ENCODE measurements at places on chromosomes 7 and 10.

- no peak for DNase-seq
Observed at GRCh38 chr7:155969192-155969929, 157.1 kb upstream of the SHH start.

DNA sequence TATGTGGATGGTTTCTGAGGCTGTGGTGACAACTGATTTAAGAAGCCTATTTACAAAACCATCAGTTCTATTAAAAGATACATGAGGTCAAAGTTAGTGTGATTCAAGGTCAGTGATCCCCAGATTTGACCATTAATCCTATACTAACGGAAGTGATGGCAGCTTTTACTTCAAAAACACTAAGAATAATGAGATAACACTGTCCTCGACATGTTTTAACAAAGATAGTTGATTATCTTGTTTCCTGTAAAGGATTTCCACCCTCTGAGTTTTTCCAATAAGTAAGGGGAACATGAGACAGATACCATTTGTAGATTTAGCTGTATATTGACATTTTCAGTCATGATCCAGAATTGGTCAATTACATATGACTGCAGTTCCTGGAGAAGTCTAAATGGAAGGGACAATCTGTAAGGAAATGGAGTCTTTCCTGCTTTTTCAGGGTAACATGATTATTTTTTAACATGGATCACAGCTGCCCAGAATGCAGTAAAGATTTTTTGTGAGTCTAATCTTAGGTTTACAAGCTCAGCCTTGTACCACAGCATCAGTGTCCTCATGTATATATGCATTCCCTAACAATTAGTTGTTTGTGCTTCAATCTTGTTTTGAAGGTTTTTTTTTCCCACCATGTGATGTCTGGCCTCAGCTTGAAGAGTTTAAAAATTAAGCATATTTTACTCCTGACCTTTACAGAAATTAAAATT is 188.0 kb downstream of the PPP1R9A start:
- no peak for DNase-seq

DNA sequence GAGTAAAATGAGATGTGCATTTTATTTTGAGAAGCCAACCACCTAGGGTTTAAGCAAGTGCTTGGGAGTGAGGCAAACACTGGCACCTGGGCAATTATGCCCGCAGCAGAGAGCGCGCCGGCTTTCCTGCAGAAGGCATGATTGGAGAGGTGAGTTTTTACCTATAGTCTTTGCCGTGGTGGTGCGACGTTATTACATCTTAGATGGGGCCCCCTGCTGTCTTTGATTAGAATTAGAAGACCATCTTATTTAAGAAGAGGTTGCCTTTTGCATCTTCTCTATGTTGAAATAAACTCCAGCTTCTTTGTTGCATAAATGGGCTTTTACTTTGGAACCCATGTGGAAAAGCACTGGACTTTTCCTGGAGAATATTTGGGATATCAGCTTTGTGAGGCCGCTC is 409.5 kb downstream of the GLRX3 start:
- no peak for DNase-seq

DNA sequence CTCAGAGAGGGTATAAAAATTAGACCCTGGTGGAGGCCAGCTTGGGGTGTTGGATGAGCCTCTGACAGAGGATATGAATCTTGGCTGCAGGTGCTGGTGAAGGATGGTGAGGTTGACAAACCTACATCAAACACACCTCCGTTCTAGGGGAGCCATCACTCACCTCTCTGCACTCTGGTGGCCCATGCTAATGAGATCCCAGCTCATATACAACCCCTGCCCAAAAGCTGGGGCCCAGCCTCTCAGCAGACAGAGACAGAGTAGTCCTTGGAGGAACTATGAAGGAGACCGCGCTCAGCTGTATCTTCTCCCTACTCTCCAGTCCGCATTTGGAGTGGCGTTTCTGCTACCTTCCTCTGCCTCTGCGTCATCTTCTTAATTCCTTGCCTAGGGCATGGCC is 83.1 kb upstream of the SORCS3 start:
- no peak for DNase-seq

GRCh38 chr10:71143170-71143569 is 69.2 kb upstream of the UNC5B start:
- DNase-seq, result no peak

- no peak for DNase-seq
Observed at GRCh38 chr7:146054909-146055308, 61.7 kb upstream of the CNTNAP2 start.

- DNase-seq, result peak; percentile 60
Observed at GRCh38 chr7:55534262-55534915, 37.9 kb downstream of the VOPP1 start.

DNA sequence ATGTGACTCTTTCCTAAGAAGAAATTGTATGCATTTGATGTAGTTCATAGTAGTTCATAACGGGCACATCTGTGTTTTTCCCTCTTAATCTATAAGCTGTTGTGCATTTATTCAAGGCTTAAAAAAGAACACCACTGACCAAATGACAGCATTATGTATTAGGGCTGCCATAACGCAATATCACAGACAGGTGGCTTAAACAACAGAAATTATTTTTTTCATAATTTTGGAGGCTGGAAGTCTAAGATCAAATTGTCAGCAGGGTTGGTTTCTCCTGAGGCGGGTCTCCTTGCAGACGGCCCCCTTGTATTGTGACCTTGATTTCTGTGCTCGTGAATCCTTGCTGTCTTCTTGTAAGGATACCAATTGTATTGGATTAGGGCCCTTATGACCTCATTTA is 627 bp upstream of the SSMEM1 start:
- DNase-seq, result no peak

DNA sequence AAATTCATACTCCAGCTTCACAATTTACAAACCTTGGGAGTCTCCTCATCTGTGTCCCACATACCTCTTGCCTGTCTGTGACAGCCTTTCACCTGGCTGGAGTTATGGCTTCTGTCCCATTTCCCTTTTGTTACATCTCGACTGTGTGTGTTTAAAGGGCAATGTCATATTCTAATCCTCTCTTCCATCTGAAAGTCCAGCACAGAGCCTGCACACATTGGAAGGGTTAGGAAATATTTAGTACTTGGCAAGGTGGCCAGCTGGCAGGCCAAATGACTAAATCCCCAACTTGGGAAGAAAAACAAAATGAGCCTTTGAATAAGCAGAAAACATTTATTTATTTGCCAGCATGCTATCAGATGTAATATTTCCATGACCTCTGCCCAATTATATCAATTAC is 120.1 kb upstream of the STK17A start:
- DNase-seq, result no peak

DNA sequence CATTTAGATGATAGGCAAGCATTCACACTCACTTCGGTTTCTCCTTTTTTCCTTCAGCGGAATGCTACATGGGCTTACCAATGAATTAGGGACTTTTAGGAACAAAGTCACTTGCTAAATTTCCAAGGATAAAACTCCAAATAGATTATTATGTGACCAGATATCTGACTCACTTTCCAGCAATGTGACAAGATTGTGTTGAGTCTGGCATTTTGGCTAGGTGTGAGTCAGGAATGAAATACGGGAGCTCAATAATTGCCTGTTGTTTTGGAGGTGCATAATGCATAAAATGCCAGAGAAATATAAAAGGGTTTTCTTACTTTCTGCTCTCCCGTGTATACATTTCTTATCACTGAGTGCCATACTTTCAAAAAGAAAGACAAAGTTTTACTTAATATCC is 721.1 kb downstream of the KCNMA1 start:
- DNase-seq, result no peak

- no peak for DNase-seq
Observed at GRCh38 chr7:110522761-110523200, 568.1 kb upstream of the LRRN3 start.

- DNase-seq, result no peak
Observed at GRCh38 chr10:29191674-29192073, 97.2 kb upstream of the LYZL1 start.

- DNase-seq, result no peak
Observed at GRCh38 chr7:107345898-107346297, 124.0 kb upstream of the GPR22 start.

- no peak for DNase-seq
Observed at GRCh38 chr10:110160081-110160480, 47.3 kb upstream of the MXI1 start.

DNA sequence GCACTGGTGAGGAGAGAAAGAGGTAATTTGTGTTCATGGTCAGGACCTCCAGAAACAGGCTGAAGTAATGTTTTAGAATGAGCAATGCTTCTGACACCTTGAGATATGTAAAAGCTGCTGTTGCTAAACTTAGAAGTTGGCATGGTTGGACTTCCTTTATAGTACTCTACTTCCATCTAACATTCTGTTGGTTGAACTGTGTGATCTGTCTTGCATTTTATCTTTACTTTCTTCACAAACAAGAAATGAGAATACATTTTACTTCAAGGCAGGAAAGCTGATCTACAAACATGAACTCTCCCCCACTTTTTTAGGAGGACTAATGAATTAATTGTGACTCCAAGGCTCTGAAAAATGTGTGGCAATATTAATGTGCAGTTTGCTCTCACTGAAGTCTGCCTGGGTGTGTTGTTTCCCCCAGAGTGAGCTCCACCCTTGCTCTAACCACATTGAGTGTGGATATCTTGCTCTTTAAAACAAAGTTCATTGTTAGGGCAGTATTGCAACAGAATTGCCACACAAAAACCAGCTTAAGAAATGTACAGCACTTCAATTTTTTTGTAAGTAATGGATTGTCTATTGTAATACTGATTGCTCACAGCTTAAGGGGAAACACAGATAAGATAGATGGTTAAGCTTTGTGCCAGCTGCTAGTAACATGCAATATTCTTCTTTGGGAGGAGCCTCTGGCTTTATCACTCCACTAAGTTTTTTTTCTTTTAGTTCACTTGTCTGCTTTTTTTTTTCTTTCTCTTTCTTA is 69.0 kb downstream of the ADD3 start:
- DNase-seq, result no peak

DNA sequence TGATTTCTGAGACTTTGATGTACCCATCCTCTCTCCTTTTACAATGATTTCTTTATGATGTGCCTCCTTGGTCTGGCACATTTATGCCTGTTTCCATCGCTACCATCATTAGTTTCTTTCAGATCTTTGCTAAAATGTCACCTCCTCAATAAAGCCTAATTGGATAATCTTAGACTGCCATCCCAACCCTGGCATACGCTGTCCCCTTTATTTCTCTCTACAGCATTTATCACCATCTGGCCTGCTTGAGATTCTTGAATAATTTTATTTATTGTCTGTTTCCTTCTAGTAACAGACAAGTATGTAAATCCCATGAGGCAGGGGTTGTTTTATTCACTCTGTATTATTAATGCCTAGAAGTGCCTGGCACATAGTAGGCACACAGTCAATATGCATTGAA is 6.7 kb upstream of the DNTT start:
- DNase-seq, result no peak

DNA sequence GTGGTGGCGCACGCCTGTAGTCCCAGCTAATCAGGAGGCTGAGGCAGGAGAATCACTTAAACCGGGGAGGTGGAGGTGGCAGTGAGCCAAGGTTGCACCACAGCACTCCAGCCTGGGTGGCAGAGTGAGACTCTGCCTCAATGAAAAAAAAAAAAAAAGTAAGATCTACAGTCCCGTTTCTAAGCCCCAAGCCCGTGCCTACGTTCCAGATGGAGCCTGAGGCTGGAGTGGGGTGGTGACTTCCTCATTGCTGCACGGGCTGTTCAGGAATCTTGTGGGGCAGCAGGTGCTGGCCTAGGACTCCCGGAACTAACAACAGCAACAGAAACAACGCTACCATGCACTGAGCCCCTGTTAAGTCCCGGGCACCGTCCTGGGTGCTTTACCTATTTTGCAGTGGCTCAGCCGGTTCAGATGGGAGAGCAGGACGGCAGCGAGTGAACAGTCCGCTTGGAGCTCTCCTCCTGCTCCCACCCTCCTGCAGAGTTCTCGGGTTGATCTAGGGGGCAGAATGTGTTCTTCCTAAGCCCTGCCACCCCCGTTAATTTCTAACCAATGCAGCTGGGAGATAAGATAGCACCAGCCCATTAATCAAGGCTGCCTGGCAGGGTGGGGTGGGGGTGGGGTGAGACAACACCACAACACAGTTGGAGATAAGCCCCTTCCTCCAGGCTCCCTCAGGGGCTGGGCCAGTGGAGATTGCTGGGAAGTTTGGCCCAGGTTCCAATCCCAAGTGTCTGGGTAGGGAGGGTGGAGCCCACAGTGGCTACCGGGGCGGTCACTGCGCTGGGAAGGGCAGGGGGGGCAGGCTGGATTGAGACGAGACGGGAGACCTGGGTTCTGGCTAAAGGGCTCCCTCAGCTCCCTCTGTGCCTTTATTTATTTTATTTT is 17.0 kb upstream of the SFRP5 start:
- DNase-seq, result no peak

GRCh38 chr10:54198051-54198450 is 603.0 kb downstream of the PCDH15 start:
- DNase-seq, result no peak

DNA sequence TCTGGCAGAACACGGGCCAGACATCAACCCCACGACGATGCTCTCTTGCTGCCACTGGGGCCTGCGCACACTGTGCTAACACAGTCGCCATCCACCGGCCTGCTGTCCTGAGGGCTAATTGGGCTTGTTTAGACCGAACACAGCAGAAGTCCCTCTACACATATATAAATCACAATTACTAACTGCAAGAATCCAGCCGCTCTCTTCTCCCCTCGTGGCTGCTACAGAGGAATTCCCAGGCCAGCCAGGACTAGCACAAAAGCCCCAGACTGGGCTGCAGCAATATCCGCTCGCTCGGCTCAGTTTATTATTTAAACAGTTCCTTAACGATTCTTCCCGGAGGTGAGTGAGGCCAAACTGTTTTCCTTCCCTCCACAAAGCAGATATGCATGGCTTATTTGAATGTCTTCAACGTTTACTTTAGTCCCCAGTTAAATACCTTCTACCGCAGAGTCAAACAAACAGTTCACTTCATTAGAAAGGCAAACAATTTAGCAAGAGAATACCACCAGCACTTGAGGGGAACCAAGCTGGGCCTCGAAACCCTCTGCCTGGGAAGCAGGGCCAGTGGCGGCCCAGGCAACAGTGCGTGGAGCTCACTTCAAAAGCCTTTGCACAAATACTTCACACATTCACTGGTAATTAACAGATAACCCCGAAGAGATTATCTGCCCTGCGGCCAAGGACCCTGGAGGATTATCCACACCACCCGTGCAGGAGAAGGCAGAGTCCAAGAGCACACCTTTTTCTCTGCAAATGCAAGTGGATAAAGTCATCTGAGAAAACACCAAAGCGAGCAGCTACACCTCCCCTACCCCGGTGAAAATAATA is 145.3 kb downstream of the GLI3 start:
- no peak for DNase-seq

DNA sequence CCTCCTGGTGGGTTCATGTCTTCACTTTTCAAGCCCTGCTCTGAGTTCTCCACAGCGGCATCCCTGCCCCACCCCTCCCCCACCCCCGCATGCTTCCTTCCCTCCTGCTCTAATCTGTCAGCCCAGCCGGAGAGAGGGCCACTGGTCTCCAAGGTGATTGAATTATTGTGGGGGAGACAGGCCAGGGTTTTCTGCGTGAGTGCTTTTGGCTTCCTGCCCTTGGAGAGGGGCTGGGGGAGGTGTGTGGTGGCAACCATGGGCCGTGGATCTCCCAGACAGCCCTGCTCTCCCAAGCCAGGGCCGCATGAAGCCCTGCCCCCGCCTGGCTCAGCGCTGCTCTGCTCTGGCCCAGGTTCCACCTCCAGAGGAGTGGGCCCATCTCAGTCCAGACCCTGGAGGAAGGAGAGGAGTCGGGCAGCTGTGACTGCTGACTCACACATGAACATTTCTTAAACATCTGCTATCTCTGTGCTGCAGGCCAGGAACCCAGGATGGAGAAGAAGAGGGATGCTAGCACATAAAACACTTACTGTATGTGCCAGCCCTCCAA is 109.9 kb downstream of the ZMIZ1 start:
- DNase-seq, result no peak

Measured in stimulated activated CD4-positive, alpha-beta T cell treated with anti-CD3 and anti-CD28 coated beads, TNF-alpha, amount 100 ng/mL, for 48 hours (primary cell).